T-cell (primary cell): ENCODE measurements at places on chromosomes 7 and 10.

- no peak overlapping the region for H3K27ac ChIP-seq
- H3K4me1 ChIP-seq: no peaks in the 10 kb centered on the region
- no peak for DNase-seq
- H3K36me3 ChIP-seq: no peaks in the 10 kb centered on the region
These were observed 189.7 kb downstream of the GRM3 start for GRCh38 chr7:86833360-86833759.

DNA sequence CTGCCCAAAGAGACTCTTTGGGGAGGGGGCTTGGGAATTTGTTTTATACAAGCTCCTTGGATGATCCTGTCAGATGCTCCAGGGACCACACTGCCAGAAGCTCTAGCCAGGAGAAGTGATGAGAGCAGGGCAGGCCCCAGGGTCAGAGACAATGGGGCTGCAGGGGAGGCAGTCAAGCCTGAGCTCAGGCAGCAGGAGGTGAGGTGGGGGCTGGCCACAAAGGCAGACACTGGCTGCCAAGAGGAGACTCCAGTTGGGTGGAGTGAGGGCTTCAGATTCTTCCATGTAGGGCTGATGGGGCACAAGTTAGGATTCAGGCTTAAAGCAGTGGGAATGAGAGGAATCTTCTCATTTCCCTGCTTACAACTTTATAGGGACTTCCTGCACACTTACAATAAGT is 35.6 kb upstream of the LOXL4 start:
- no peaks in the 10 kb centered on the region for H3K4me1 ChIP-seq
- no peak overlapping the region for H3K27ac ChIP-seq
- H3K4me3 ChIP-seq: no peak overlapping the region
- H3K27me3 ChIP-seq: peaks cover 29% of the 10 kb centered on the region
- H3K36me3 ChIP-seq: no peaks in the 10 kb centered on the region

- no peak for DNase-seq
- H3K4me3 ChIP-seq: no peak overlapping the region
- H3K27me3 ChIP-seq: no peaks in the 10 kb centered on the region
- no peaks in the 10 kb centered on the region for H3K36me3 ChIP-seq
- no peaks in the 10 kb centered on the region for H3K4me1 ChIP-seq
These were observed 6.4 kb downstream of the USP6NL start for GRCh38 chr10:11604865-11605650.

DNA sequence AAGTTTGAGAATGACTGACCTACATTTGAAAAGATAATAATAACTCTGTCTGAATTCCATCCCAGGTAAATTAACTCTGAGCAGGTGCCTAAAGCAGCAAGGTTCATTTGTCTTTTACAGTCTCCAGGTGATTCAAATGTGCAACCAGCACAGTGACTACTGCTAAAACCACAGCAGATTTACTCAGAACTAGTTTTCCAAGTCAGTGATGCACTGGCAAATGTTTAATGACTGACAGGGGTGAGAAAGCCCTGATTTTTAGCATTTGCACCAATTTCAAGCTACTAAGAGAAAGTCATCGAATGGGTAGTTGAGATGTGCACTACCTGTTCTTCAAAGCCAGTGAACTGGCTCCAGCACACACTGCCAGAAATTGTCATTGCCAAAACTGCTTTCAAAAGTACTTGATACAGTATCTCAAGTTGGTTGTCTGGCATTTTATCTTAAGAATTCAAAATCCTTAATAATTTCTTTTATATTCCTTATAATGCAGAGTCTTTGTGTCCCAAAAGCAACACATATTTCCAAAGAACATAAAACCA is 60.3 kb downstream of the ATOH7 start:
- DNase-seq: no peak
- no peak overlapping the region for H3K27ac ChIP-seq
- peaks cover 7% of the 10 kb centered on the region for H3K27me3 ChIP-seq
- no peaks in the 10 kb centered on the region for H3K4me1 ChIP-seq
- no peaks in the 10 kb centered on the region for H3K36me3 ChIP-seq
- no peak overlapping the region for H3K4me3 ChIP-seq

GRCh38 chr7:87148332-87148955 is 3.8 kb upstream of the DMTF1 start:
- peaks cover 4% of the 10 kb centered on the region for H3K27me3 ChIP-seq
- H3K4me1 ChIP-seq: peaks cover 4% of the 10 kb centered on the region
- no peaks in the 10 kb centered on the region for H3K36me3 ChIP-seq

DNA sequence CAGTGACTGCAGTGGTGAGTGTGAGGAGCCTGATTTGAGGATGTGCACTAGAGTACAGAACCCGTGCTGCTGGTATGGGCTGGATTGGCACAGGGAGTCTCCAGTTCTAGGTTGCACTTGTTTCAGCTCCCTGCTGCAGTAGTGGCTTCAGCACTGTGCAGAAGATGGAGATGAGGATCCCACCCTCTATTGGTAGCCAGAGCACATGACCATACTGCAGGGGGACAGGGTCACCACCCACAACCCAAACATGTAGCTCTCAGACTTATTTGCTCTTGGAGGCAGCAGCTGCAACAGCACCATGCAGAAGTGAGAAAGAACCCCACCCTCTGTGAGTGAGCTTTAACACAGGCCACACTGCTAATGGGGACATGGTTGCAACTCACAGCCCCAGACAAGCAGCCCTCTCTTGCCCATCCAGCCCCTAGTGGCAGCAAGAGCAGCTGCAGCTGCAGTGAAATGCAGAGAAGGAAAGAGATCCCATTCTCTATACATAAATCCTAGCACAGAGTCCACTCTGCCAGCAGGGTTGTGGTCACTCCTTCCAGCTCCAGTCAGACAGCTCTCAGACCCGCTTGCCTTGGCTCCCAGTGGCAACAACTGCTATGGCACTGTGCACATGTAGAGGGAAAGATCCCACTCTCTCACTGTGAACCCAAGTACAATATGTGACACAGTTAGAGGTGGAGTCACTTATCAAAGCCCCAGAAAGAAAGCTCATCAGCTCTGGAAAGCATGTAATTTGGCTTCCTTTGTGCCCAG is 51.4 kb upstream of the SCIN start:
- H3K4me1 ChIP-seq: no peaks in the 10 kb centered on the region
- H3K36me3 ChIP-seq: no peaks in the 10 kb centered on the region
- no peak overlapping the region for H3K27ac ChIP-seq
- H3K27me3 ChIP-seq: peaks cover 17% of the 10 kb centered on the region
- DNase-seq: no peak
- no peak overlapping the region for H3K4me3 ChIP-seq

GRCh38 chr10:97195706-97196222 is 10.0 kb upstream of the SLIT1 start:
- no peak for DNase-seq
- H3K4me1 ChIP-seq: peaks cover 14% of the 10 kb centered on the region
- H3K27me3 ChIP-seq: peaks cover 29% of the 10 kb centered on the region
- H3K27ac ChIP-seq: no peak overlapping the region

DNA sequence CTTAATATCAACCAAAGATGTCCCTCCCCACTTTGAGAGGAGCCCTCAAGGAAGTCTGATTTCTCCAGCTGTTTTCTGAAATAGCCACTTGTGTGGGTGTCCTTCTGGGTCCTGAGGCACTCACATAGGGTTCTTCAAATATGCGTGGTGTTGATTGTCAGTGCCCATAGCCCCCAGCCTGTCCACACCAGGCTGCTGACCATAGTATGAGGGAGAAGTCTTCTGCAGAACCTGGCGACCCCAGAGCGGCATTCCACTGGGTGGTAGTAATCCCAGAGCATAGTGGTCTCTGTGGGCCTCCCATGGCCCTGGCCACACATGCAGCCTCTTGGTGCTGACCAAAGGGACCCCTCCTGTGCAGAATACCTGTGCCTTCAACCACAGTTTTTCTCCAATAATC is 82.7 kb upstream of the MACROH2A2 start:
- peaks cover 15% of the 10 kb centered on the region for H3K27me3 ChIP-seq
- no peaks in the 10 kb centered on the region for H3K36me3 ChIP-seq
- H3K27ac ChIP-seq: no peak overlapping the region
- no peaks in the 10 kb centered on the region for H3K4me1 ChIP-seq
- H3K4me3 ChIP-seq: no peak overlapping the region

DNA sequence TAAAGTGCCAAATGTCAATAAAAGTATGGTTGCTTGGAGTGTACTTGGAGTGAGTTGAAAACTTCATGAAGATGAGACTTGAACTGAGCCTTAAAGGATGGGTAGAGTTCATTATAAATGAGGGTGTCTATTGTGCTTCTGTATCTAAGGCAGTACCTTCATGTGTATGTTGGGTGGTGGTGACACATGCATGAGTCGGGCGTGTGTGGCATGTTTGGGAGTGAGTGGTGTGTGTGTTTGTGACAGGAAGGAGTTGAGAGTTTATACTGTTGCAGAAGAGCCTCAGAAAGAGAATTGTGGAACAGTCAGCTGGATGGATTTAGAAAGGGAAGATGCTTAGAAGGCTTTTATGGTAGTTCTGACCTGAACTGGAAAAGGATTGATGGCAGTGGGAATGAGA is 6.0 kb upstream of the ZRANB1 start:
- no peak overlapping the region for H3K27ac ChIP-seq
- H3K36me3 ChIP-seq: no peaks in the 10 kb centered on the region
- H3K4me1 ChIP-seq: peaks cover 4% of the 10 kb centered on the region
- DNase-seq: no peak

GRCh38 chr7:51006483-51007235 is 224.0 kb upstream of the GRB10 start:
- H3K4me1 ChIP-seq: no peaks in the 10 kb centered on the region
- no peak overlapping the region for H3K27ac ChIP-seq

DNA sequence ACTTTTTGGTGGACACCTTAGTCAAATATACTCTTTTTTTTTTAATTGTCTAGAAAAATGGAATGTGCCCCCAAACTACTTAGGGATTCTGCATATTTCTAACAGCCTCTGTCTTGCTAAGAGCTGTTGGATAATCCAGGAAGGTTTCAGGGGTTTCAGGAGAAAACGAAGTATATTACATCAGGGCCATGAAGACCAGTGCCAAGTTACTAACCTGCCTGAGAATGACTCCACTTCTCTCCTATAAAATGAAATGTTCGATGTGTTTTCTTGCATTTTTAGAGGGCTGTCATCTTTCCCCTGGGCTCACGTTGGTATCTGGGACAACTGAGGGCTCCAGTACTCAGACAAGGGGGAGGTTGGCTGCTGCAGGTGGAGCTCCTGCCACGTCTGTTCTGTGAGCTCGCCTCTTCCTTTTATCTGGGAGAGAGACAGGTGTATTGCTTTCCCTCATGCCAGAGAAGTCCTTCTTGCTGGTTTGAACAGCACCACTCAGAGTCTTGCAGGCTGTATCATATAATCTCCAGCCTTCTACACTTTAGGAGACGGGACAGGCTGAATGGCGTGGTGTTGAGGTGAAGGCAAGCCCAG is 71.3 kb downstream of the CAMK1D start:
- no peaks in the 10 kb centered on the region for H3K36me3 ChIP-seq
- no peak for DNase-seq
- H3K27ac ChIP-seq: no peak overlapping the region
- no peak overlapping the region for H3K4me3 ChIP-seq
- H3K4me1 ChIP-seq: peaks cover 5% of the 10 kb centered on the region

GRCh38 chr10:38003588-38003987 is 6.9 kb upstream of the ZNF33A start:
- DNase-seq: no peak
- no peaks in the 10 kb centered on the region for H3K4me1 ChIP-seq
- H3K27ac ChIP-seq: no peak overlapping the region
- H3K27me3 ChIP-seq: no peaks in the 10 kb centered on the region

DNA sequence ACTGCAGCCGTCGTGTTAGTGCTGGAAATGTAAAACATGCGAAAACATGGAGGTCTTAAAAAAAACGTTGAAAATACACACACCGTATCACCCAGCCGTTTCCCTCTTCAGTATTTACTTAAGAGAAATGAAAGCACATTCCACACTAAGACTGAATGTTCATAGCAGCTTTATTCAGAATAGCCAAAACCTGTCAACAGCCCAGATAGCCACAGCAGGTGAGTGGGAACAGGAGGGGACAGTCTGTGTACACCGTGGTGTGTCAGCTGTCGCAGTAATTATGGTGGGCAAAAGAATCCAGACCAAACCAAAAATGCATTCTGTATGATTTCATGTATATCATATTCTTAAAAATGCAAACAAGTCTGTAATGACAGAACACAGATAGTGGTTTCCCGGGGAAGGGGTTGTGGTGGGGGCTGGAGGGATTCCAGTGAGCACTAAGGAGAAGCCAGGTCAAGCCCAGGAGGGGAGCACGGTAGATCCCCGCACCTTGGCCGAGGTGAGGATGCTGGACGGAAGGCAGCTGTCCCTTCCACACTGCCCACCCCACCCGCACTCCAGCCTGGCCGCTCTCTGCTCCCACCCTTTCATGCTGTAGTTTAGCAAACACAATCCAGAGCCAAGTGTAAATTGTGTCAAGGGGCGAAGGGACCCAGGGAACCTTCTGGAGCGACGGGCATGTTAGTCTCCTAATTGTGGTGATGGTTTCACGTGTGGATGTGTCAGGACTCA is 123.6 kb downstream of the NKX6-2 start:
- no peak overlapping the region for H3K27ac ChIP-seq
- H3K4me1 ChIP-seq: no peaks in the 10 kb centered on the region
- peaks cover 14% of the 10 kb centered on the region for H3K36me3 ChIP-seq
- H3K27me3 ChIP-seq: no peaks in the 10 kb centered on the region
- H3K4me3 ChIP-seq: no peak overlapping the region
- no peak for DNase-seq

- H3K4me3 ChIP-seq: no peak overlapping the region
- no peaks in the 10 kb centered on the region for H3K4me1 ChIP-seq
- H3K27ac ChIP-seq: no peak overlapping the region
These were observed 188.0 kb downstream of the PPP1R9A start for GRCh38 chr7:95095259-95095965.

DNA sequence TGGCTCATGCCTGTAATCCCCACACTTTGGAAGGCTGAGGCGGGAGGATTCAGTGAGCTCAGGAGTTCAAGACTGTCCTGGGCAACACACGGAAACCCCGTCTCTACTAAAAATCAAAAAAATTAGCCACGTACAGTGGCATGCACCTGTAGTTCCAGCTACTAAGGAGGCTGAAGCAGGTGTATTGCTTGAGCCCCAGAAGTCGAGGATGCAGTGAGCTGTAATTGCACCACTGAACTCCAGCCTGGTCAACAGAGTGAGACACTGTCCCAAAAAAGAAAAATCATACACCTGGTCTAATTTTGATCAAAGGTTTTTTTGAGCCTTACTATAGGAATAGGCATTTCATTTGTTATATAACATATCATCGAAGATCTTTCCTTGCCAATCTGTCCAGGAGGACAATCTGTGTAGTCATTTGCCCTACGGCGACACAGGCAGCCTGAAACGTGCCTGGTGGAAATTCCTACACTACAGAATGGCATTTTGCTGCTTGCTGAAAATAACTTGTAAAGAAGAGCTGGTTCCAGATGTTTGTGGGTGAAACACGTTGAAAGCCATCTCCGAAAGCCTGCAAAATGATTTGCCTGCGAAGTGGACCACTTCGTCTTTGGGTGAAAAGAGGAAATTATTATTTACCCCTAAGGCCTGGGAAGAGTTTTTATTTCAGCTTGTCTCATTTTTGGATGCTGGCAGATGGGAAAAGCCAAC is 31.3 kb upstream of the GDI2 start:
- H3K4me1 ChIP-seq: no peaks in the 10 kb centered on the region
- no peak overlapping the region for H3K27ac ChIP-seq
- no peaks in the 10 kb centered on the region for H3K36me3 ChIP-seq
- DNase-seq: no peak
- H3K27me3 ChIP-seq: no peaks in the 10 kb centered on the region

- DNase-seq: no peak
- H3K4me1 ChIP-seq: peaks cover 12% of the 10 kb centered on the region
- no peaks in the 10 kb centered on the region for H3K36me3 ChIP-seq
- no peak overlapping the region for H3K4me3 ChIP-seq
These were observed 33.4 kb downstream of the CCDC6 start for GRCh38 chr10:59872892-59873463.

- no peaks in the 10 kb centered on the region for H3K4me1 ChIP-seq
- no peaks in the 10 kb centered on the region for H3K27me3 ChIP-seq
- no peaks in the 10 kb centered on the region for H3K36me3 ChIP-seq
These were observed 121.5 kb downstream of the KAT6B start for GRCh38 chr10:74947781-74948401.
